ENCODE measurements at places on chromosomes 16 and 17.

GRCh38 chr16:87060034-87060986 is 256.9 kb downstream of the C16orf95 start:
- DNase-seq, result no peak

- DNase-seq, result peak; percentile 33
These were observed 1.1 kb downstream of the KATNB1 start for GRCh38 chr16:57736419-57737351.

GRCh38 chr17:77542551-77543490 is 402.1 kb downstream of the SEC14L1 start:
- peak; percentile 57 for DNase-seq

DNA sequence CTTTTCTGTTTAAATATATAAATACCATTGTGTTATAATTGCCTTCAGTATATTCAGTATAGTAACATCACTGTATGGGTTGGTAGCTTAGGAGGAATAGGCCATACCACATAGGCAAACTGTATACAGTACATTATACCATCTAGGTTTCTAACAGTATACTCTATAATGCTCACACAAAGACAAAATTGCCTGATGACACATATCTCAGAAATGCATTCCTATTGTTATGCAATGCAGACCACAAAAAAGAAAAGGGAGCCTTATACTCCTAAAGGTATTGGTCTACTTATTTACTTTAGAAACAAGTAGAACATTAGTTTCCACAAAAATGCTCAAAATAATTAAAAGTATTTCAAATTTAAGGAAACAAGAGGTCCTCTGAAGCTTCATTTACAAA is 47.9 kb downstream of the SETD6 start:
- peak; percentile 11 for DNase-seq

Data from AG09309 (cell line).